ENCODE measurements at places on chromosomes 6 and 20. TPM values are rescaled to one million over a fixed set of nuclear protein-coding genes. Genes with fewer than 3 reads are reported as not detected.

DNA sequence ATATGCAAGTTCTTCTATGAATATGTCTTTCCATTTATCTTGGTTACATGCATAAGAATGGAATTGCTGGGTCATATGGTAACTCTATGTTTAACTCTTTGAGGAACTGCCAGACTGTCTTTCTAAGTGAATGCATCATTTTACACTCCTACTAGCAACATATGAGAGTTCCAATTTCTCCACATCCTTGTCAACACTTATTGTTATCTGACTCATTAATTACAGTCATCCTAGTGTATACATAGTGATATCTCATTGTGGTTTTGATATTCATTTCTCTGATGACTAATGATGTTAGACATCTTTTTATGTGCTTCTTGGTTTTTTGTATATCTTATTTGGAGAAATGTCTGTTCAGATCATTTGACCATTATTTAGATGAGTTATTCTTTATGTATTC, 96.7 kb upstream of the LAMP5 start:
- no peak for DNase-seq
- no peaks in the 10 kb centered on the region for H3K27me3 ChIP-seq
- H3K27ac ChIP-seq: no peak overlapping the region
- no peak overlapping the region for H3K4me3 ChIP-seq
- no peaks in the 10 kb centered on the region for H3K4me1 ChIP-seq
- H3K36me3 ChIP-seq: no peaks in the 10 kb centered on the region

Gene B3GALT4
- total RNA-seq: 12.2 TPM

GRCh38 chr20:1206366-1207148, 3.3 kb downstream of the C20orf202 start:
- no peaks in the 10 kb centered on the region for H3K4me1 ChIP-seq
- no peak overlapping the region for H3K4me3 ChIP-seq
- H3K27ac ChIP-seq: no peak overlapping the region

GRCh38 chr6:14000901-14001300, 76.1 kb downstream of the RNF182 start:
- no peak for DNase-seq
- H3K4me3 ChIP-seq: no peak overlapping the region
- peaks cover 11% of the 10 kb centered on the region for H3K27me3 ChIP-seq

Gene CDSN
- not detected for total RNA-seq

GRCh38 chr6:128964233-128964755, 81.4 kb downstream of the LAMA2 start:
- no peaks in the 10 kb centered on the region for H3K4me1 ChIP-seq
- no peaks in the 10 kb centered on the region for H3K27me3 ChIP-seq
- H3K4me3 ChIP-seq: no peak overlapping the region
- DNase-seq: no peak

DNA sequence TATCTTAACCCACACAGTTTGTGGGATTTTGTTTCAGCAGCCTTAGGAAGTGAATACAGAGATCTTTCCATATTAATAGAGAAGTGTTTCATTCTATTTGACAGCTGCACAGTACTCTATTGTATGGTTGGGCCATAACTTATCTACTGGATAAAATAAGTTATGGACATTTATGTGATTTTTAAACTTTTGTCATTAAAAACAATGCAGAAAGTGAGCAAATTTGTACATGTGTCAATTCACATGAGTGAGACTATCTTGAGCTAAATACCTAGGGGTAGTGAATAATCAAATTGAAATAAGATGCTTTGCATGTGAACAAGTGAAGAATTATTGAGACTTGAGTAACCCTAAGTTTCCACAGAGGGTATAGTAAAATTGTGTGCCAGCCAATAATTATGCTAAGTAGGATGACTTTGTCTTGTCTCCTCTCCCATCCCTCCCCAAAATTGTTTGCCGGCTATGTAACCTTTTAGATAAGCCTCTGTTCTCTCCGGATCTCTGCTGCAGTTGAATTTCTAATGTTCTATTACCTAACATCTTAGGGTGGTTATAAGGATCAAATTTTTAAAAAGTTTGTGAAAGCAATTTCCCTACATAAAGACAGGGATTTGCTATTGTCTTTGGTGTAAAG, 33.3 kb upstream of the TPBG start:
- H3K27ac ChIP-seq: no peak overlapping the region
- H3K4me3 ChIP-seq: no peak overlapping the region
- H3K27me3 ChIP-seq: peaks cover 2% of the 10 kb centered on the region
- no peaks in the 10 kb centered on the region for H3K36me3 ChIP-seq

Gene TRIM40
- total RNA-seq: not detected

Gene USP49
- 7.8 TPM for total RNA-seq

DNA sequence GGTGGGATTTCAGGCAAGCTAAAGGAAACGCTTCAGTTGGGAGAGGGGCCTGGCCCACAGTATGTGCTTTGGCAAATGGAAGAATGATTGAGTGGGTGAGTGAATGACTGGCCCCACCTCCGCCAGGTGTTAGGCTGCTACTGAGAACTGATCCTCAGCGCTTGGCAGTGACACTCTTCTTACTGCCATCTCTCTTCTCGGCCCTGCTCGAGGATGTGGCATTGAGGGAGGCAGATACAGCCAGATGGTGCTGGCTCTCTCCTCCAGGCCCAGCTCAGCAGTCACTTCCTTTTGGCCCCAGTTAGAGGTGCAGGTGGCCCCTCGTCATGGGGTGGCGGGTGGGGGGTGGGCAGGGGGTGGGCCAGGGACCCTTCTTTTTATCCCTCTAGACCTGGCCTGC, 38.9 kb upstream of the KCNK5 start:
- H3K4me1 ChIP-seq: no peaks in the 10 kb centered on the region
- H3K36me3 ChIP-seq: no peaks in the 10 kb centered on the region
- no peaks in the 10 kb centered on the region for H3K27me3 ChIP-seq
- DNase-seq: no peak

DNA sequence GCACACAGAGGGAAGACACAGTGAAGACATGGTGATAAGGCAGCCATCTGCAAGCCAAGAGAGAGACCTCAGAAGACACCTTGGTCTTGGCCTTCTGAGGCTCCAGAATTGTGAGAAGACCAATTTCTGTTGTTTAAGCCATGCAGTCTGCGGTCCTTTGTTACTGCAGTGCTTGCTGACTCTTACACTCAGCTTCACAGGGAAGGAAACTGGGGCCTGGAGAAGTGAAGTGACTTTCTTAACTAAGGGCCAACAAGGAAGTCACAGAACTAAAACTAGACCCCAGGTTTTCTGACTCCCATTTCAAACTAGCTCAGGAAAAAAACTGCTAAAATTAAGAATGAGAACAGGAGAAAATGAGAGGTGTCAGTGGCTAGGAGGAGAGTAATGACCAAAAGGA, 74.3 kb downstream of the TNFRSF21 start:
- no peak for DNase-seq
- H3K4me1 ChIP-seq: peaks cover 8% of the 10 kb centered on the region
- no peak overlapping the region for H3K27ac ChIP-seq
- no peak overlapping the region for H3K4me3 ChIP-seq

Gene MUCL3
- not detected for total RNA-seq

DNA sequence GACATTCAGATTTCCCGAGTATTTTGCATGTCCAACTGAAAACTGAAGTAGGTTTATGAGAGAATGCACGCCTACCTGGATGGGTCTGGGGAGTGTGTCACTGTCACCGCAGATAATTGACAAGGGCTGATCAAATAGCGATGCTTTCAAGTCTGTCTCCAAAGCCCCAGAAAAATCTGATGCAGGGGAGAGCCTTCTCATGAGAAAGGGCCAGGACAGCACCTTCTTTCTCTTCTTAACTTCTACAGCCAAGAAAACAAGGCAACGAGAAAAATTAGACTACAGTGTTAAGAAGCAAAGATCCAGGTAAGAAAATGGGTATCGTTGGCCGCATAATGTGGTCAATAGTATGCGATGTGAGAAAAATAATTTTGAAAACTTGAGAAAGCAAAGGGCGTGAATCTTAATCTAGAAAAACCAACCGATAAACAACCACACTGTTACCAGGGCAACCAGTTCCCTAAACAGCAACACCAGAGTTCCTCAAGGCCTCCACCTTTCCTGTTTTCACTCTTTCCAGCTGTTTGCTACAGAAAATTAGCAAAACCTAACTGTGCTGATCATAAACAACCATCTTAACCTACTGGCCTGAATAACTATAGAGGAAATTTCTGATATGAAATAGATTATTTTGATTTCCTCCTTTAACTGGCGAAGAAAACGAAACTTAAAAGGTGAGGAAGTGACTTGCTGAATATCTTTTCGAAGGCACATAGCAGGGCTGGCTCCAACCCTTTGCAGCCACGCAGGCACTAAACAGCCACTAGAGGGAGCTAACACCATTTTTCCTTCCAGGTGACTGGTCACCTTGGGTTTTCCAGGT, 2.6 kb downstream of the TAGAP start:
- peaks cover 73% of the 10 kb centered on the region for H3K36me3 ChIP-seq
- peaks cover 67% of the 10 kb centered on the region for H3K4me1 ChIP-seq
- H3K27me3 ChIP-seq: no peaks in the 10 kb centered on the region

Gene SIRPD
- total RNA-seq: 0.23 TPM

DNA sequence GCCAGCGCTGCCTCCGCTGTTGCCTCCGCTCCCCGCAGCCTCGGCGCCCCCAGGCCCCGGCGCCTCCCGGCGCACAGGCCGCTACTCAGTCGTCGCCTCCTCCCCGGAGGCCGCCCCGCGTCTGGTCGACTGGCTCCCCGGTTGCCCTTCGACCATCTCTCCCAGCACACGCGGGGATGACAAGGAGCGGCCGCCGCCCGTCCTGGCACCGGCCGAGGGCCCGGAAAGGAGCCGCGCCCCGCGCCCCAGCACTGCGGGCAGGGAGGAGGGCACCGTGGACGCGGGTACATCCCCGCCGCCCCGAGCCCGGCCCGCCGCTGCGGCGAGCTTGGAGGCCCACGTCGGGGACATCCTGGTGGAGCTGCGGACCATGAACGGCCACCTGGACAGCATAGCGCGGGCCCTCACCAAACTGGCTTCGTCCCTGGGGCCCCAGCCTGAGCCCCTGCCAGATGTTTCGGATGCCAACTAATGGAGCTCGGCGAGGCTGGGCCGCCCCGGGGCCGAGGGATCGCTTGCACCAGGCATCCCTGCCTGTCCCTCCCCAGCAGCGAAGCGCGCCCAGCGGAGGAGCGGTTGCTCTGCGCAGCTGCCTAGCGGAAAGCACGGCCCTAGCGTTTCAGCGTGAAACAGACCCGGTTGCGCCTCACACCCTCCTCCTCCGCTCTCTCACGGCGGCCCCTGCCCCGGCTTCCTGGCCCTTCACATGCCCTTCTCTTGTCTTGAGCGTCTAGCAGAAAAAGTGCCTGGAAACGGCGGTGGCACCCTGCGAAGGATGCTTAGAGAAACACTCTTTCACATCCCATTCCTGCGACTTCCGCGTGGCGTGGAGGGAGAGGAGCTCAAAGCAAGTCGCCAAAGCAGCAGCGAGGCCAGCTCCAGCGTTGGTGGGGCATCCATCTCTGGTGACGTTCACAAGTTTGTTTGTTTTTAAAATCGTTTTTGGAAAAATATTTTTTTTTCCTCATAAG, 285.8 kb upstream of the SUPT3H start:
- H3K4me1 ChIP-seq: peaks cover 47% of the 10 kb centered on the region
- H3K27ac ChIP-seq: no peak overlapping the region
- no peaks in the 10 kb centered on the region for H3K36me3 ChIP-seq
- H3K27me3 ChIP-seq: peaks cover 11% of the 10 kb centered on the region

- no peak for DNase-seq
- no peak overlapping the region for H3K27ac ChIP-seq
- no peaks in the 10 kb centered on the region for H3K4me1 ChIP-seq
- no peak overlapping the region for H3K4me3 ChIP-seq
Observed at GRCh38 chr6:147642458-147642857, 134.0 kb downstream of the SAMD5 start.

DNA sequence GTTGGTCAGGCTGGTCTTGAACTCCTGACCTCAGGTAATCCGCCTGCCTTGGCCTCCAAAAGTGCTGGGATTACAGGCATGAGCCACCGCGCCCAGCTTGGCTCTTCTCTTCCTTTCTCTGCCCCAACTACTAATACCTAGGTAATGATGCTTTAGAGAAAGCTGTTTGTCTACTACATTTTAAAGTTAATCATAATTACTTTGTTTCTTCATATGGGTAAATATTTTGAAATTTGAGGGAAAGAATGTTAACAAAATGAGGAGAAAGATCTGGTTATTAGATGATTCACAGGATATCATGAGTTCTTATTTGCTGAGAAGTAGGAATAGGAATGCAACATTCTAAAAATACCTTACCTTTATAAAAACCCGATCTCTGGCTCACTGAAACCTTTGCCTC, 18.4 kb upstream of the PTPRK start:
- H3K4me1 ChIP-seq: no peaks in the 10 kb centered on the region
- H3K27me3 ChIP-seq: peaks cover 7% of the 10 kb centered on the region
- H3K36me3 ChIP-seq: no peaks in the 10 kb centered on the region
- H3K27ac ChIP-seq: no peak overlapping the region
- DNase-seq: no peak

DNA sequence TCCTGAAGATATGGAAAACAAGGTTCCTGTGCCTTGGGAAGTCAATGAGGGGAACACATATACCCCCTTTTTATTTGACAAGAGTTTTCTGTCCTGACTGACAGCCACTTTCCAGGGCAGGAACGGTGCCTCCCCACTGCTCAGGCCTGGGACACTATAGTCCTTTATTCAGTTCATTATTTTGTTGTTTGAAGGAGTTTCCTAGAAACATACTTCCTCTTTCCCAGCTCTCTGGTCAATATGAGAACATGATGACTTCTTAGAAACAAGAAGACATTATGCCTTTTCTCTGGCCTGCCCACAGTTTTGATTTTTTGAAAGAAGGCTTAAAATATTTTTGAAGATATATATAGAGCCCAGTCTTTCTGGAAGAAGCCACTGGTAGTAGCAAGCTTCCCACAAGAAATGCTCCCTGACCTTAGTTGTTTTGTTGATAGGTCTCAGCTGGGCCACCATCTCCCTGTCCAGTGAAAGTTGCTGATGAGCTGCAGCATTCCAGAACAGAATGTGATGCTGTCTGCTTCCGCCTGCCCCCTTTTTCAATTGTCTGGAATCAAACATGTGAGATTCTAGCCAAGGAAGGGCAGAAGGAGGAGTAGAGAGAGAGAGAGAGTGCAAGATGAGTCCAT, 350.0 kb upstream of the PRND start:
- H3K4me3 ChIP-seq: no peak overlapping the region
- peaks cover 6% of the 10 kb centered on the region for H3K27me3 ChIP-seq
- no peak overlapping the region for H3K27ac ChIP-seq
- H3K36me3 ChIP-seq: peaks cover 29% of the 10 kb centered on the region
- H3K4me1 ChIP-seq: peaks cover 34% of the 10 kb centered on the region

DNA sequence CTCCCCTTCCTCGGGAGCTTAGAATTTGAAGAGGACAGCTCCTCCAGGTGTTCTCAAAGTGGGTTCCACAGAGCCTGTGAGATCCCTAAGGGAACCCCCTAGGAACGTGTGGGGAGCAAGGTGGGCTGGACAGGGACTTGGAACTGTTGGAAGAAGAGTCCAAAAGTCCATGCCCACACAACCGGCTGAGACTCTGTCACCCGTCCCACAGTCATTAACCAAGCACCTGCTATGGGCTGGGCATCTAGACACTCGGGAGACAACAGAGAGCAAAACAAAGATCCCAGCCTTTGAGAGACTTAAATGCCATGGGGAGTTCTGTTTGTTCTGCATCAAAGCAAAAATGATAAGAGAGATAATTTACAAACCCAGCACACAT, 51.9 kb upstream of the SAYSD1 start:
- peaks cover 2% of the 10 kb centered on the region for H3K27me3 ChIP-seq
- H3K36me3 ChIP-seq: no peaks in the 10 kb centered on the region
- H3K4me3 ChIP-seq: no peak overlapping the region
- H3K4me1 ChIP-seq: peaks cover 9% of the 10 kb centered on the region
- peak overlapping the region; percentile 33 for H3K27ac ChIP-seq
- no peak for DNase-seq

Gene ZMYND8
- 44.7 TPM for total RNA-seq

GRCh38 chr6:157605484-157605883, 217.6 kb upstream of the SNX9 start:
- H3K27me3 ChIP-seq: peaks cover 3% of the 10 kb centered on the region
- DNase-seq: no peak
- H3K4me1 ChIP-seq: peaks cover 11% of the 10 kb centered on the region
- no peak overlapping the region for H3K27ac ChIP-seq
- H3K36me3 ChIP-seq: no peaks in the 10 kb centered on the region

Gene GABRR1
- total RNA-seq: not detected
